ENCODE measurements at places on chromosomes 4 and X.

DNA sequence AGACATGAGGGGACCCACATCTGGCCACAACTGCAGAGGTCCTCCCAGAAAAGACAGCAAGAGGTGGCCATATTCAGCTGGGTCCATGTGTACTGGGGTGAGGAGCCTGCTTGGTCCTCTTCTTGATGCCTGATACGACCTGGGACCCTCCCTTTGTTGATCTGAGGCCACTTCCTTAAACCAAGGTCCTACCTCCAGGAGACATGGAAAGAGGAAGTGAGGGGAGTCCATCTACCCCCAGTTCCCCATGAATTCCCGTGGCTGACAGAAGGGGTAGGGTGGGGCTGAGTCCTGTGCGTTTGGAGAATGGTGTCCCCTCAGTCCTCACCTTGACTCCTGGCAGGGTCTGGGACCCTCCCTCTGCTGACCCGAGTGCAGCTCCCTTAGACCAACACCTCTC lies 2.1 kb downstream of the MAGEA10 start:
- no peak for DNase-seq

- DNase-seq, result no peak
These were observed 10.5 kb upstream of the ADD1 start for GRCh38 chr4:2832981-2833670.

- no peak for DNase-seq
These were observed 974.5 kb upstream of the HS3ST1 start for GRCh38 chr4:12403175-12403574.

- DNase-seq, result no peak
These were observed 237.3 kb downstream of the USP46 start for GRCh38 chr4:52421811-52422213.

GRCh38 chr4:141609243-141609642 lies 27.1 kb upstream of the IL15 start:
- no peak for DNase-seq

DNA sequence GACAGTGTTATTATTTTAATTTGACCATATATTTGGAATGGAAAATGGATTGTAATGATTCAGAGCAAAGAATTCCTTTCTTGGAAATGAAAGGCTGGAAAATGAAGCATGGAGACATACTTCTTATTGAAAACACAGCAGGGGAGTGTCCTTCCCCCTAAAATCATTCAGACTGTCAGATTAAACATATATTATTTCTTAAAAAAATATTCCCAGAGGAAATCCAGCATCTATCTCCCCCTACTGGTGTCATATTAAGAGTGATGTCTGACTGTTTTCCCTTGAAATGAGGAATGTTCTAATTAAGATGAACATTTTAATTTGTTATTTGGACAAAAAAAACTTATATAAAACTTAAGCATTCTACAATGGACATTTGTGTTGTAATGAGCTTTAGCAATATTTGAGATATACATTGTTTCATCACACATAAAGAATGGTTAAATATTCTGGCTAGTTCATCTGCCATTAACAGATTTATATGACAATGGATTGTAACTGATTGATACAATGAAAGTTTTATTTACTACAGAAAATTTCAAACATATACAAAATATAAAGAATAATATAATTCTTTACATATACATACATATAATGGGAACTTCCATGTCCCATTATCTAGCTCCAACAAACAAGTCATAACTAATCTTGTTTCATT lies 264.6 kb downstream of the SPRY1 start:
- no peak for DNase-seq

GRCh38 chrX:65034292-65034667 lies 58.0 kb upstream of the ZC4H2 start:
- no peak for DNase-seq

- no peak for DNase-seq
These were observed 6.5 kb downstream of the SPP1 start for GRCh38 chr4:87982036-87982435.

- no peak for DNase-seq
These were observed 14.5 kb upstream of the STS start for GRCh38 chrX:7133050-7133440.

- DNase-seq, result no peak
These were observed 15.3 kb downstream of the CCNG2 start for GRCh38 chr4:77172336-77172735.

DNA sequence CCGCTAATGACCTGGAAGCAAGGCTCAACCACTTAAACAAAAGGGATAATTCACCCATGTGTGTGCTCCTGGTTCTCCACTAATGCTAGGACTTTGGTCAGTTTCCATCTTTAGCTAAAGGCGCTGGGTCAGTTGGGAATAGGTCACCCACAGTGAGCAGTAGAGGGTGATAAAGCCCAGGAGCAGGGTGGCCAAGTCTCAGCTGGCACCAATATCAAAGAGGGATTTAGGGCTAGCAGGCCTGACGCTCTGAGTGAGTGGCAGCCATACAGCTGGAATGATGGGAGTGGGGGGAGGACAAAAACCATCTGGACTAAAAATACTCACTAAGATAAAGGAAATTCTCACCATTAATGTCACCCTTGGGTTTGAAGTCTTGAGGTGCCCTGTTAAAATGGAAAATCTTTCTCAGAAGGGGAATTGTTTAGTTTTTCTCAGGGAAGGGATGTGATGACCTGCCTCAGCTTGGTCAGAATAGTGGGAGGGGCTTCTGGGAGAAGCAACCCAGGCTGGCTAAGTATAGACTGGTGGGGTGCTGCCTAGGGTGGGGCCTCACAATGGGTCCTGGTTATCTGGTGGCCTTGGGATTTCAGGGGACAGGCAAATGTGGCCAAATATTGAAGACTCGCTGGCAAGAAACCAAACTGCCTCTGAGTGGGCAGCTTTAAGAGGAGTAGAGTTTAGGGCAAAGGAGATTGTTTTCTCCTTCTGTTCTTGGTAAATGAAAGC lies 47.1 kb downstream of the TSC22D3 start:
- DNase-seq, result no peak

DNA sequence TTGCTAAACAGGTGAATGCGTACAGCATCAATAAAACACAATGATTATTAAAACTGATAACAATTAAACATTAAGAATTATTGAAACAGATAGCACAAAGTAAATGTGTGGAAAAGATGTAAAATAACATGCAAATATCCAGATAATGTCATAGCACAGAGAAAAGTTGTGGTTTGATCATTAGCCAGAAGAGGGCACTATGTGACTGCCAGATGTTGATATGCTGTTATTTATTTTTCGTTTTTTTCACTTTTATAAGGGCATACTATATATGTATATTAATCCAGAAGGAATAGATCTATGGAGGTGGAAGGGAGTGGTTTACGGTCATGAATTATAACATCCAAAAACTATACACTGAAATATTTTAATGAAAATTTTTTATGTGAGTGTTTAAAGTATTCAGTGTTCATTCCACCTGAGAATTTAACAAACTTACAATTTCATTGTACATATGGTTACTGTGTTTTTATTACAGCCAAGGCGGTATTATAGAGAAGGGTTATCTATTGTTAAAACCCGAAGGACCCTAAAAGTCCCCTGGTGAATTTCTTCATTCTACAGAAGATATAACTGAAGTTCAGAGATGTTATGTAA lies 211.9 kb upstream of the UGT8 start:
- DNase-seq, result no peak
